ENCODE measurements at places on chromosomes 6 and 20.

- DNase-seq, result no peak
Observed at GRCh38 chr6:57283106-57283505, 34.3 kb upstream of the PRIM2 start.

DNA sequence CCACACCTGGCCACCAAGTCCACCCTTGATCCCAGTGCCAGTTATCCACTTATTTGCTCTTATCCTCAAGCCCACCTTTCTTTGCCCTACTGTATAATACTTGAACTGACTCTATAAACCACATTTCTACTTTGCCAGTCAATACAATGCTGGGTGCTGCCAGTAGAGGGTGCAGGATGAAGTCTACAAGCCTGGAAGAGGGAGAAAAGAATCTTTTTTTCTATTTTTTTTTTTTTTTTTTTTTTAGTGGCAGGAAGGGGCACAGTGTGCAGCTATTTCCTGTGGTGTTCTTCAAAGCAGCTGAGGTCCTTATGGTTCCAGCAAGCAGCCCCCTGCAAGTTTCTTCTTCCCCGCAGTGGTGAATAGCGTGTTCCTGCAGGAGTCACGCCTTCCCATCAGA is 22.2 kb upstream of the GABRR1 start:
- DNase-seq, result no peak

DNA sequence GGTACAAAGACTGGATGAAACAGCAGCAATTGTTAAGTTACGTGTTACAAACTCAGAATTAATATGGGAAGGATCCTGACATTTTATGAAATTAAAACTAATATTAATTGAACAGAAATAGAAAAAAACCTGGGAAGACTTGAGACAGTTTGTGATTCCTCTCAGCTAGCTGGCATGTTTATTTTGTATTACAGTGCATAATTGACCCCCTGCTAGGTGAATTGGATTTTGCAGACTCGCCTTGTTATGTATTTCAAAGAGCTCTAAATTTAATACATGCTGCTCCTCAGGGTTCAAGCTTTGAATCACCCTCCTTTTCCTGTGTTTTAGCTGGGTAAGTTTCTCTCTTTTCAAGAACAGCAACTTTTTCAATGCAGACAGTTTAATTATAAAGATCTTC is 339.4 kb downstream of the PLCB1 start:
- DNase-seq, result no peak

GRCh38 chr6:108588586-108588985 is 27.9 kb downstream of the FOXO3 start:
- DNase-seq, result peak; percentile 31

DNA sequence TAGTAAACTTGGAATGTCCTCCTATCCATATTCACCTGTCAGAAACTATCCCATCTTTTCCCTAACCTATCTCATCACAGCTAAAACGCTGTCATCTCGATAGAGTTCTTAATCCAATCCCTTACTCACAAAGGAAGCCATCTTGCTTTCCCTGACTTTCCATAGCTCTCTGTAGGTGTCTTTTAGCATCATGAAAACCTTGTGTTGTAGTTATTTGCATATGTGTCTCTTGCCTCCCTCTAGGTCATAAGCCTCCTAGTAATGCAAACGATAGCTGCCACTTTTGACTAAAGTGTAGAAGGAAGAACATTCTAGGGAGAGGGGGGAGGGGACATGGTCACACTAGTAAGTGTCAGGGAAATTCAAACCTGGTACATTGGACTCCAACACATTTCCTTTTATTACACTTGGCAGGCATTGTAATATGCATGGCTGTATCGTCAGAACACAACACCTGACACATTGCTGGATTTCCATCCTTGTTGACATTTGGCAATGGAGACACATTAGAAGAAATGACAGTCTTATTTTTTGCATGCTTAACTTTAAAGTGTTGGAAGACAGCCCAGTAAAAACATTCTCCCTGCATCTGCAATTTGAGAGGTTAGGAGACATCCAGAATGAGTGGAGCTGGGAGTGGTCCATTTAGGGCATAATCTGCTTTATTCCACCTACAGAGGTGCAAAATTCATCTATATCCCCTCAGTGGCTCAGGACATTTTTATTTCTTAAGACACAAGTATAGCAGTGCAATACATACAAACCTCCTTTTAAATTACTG is 283.4 kb downstream of the HAO1 start:
- DNase-seq, result no peak

DNA sequence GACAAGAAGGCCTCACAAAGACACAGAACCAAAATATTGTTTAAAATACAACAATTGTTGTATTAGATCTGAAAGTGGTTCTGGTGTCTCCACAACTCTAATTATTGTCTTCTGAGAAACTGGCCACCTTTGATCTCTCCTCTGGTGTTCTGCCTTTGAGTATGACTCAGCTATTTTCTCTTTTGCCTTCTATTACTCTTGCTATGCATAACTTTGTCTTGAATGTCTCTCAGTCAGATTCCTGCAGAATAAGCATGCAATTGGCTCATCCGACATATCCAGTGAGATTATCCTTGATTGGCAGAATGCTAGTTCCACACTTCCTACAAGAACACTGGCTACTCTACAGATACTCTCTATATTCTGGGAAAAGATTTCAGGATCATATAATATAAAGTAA is 14.3 kb upstream of the EPM2A start:
- peak; percentile 74 for DNase-seq

DNA sequence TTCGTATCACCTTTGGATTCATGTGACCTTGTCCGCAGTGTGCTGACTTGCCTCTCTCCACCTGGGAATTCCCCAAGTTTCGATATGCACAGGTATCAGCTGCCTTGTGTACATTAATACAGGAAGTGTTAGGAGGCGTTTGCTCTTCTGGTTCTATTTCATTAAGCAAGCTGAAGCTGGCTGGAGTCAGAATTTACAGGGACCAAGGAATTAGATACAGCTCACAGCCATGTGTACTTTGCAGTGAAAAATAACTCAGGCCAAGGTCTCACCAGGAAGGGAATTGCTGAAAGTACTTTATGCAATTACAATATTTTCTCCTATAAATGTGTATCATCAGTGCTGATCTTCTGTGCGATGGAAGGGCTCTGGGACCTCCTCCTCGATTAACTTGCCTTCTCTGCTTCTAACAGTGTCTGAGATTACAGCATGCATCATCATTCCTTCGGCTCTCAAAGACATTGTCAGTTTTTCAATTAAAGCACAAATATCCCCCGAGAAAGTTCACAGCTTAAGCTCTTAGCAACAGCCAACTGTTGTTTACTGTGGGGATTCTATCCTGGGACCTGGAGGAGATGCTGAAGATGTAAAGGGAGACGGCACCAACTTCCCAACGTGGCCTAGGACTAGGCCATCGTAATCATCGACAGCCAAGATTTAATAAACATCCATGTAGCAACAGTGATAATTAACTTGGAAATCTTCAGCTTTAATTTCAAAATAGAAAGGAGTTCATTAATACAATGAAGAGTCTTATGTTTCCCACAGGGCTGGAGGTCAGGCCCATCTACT is 13.8 kb upstream of the TIAM2 start:
- peak; percentile 85 for DNase-seq

DNA sequence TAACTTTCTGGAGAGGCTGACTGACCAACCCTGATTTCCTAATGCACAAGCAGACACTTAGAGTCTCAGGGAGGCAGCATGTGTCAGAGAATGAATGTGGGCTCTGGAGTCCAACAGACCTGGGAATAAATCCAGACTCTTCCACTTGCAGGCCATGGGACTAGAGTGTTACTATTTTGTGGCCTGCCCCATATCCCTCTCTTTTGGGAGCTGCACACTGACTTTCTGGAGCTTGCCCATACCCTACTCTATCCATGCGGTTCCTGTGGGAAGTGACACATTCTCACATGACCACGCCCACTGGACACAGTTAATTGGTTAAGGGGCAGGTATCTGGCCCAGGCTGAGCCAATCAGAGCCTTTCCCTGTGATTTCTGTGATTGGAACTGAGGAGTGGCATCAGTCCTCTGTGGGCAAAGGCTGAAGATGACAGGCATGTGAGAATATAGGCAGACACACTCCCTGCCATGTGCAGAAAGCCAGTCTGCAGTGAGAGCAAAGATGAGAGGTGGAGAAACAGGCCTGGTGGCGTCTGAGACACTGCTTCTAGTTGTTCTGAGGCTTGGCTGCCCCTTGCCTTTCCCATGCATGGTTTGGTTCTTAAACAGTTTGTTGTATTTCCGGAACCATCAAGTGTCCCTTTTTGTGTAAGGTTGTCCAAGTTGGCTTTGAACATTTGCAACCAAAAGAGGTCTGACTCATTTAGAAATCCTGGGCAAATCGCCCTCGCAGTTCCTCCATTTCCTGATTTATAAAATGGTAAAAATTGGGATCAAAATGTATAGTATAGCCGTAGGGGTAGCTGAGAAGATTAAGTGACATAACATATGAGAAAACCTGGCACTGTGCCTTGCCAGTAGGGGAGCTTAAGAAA is 125.6 kb downstream of the CDC5L start:
- no peak for DNase-seq

DNA sequence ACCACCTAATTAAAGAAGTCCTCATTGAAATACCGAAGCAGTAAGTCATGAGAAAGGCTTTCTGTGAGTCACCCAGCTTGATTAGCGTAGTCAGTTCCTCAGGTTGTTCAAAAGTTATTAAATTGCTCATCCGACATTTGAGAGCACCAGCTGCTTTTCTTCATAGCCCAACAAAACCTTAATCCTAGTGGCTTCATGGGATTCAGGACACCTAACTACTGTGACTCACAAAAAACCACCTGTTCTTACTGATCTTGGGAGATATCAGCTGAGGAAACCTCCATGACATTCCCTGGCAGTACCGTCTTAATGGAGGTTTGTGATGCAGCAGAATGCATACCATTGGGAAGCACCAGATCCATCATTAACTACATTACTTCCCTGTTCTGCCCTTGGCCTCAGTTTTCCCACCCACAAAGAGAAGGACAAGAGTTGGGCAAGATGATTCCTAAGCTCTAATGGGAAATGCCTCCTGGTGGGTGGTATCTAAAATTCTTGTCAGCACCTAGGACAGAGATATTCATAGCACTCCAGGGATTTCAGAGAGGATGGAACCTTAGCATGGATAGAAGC is 103.8 kb downstream of the KHDC1L start:
- no peak for DNase-seq

DNA sequence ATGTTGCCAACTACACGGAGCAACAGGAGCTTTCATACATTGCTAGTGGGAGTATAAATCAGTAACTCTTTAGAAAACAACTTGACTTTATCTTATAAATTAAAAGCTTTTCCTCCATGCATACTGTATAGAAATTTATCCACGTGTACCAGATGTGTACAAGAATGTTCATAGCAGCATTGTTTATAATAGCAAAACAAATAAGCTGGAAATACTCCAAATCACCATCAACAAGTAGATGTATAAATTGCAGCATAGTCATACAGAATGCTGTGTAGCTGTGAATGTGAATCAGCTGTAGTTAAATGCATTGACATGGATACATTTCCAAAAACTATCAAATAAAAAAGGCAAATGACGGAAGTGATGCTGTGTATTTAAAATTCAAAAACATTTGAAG is 6.0 kb downstream of the PSMF1 start:
- DNase-seq, result no peak

DNA sequence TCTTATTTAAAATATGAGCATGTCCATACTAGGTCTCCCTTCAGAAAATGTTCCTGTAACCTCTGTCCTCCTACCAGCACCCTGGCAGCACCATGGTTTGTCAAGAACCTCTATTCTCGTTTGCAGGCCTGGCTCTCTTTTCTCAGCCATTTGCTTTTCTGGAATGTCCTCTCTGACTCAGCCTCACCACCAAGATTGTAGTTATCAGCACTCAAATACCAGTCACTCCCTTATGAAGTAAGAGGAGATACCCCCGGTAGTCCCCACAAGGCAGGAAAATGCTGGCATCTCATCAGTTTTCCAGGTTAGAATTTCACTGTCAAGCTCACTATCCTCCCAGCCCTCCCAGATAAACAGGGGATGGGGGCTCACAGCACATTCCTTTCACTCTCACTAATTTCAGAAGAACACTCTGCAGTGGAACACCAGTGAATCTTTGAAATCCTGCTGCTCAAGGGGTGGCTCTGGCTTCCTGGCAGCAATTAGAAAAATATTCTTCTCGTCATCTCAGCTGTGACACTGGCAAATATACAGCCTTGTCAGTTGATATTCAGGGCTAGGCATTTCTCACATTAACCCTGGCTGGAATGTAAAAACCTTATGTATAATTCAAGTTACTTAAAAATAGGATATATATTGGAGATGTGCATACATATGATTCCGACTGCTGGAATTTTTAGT is 129.2 kb downstream of the TBX18 start:
- no peak for DNase-seq

- peak; percentile 38 for DNase-seq
Observed at GRCh38 chr20:41300886-41301285, 16.6 kb downstream of the ZHX3 start.

GRCh38 chr6:25637211-25637610 is 14.8 kb upstream of the SCGN start:
- DNase-seq, result no peak

DNA sequence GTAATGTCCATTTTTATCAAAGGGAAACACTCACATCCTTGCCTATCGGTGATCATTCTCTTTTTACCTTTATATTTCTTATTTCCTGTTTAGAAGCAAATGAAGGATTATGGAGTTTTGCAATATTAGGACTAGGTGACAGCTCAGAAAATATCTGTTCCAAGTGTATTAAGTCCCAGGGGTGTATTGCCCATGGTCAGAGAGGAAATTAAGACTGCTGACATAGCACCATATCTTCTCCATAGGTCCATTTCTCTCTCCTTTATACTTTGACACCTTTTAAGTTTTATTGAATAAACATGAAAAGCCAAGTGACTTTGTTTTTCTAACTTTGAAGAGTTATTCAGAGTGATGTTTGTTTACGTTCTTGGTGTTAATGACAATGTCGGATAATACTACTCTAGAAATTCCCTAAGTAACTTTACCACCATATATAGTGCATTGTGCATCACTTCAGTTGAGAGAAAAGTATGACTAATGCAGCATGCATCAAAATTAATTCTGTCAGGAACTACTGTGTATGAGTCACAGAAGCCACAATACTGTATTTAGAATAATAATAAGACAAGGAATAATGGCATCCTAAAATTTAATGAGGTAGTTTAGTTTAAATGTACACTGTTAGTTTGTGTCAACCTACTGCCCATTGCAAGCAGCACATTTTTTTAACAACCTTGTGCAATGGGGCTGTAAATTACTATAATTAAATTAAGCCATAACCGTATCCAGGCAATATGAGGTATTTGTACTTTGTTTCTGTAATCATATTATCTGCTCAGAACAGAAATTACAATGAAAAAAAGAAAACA is 474.4 kb upstream of the RNF217 start:
- no peak for DNase-seq

GRCh38 chr6:9484091-9484490 is 930.8 kb downstream of the TFAP2A start:
- no peak for DNase-seq

DNA sequence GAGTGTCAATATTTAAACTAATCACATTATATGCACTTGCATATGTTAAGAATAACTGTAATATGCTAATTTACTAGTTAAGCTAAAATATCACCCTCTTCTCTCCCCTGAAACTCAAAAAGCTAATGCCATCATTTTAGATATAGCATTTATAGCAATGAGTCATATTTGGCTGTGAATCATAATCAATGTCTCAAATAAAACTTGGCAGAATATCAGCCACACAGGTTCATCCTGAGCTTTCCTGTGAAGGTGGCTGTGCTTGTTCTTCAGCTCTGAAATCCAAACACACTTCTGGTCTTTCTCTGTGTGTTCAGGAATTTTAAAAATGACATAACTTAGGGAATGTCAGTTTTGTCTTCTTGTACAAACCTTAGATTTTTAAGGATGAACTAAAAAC is 12.8 kb upstream of the PNRC1 start:
- DNase-seq, result no peak

GRCh38 chr6:23269436-23269835 is 700.1 kb downstream of the HDGFL1 start:
- DNase-seq, result no peak

- DNase-seq, result no peak
Observed at GRCh38 chr6:72624557-72625160, 2.8 kb downstream of the KCNQ5 start.
